ENCODE measurements at places on chromosomes 2 and 18. TPM values are rescaled to one million over a fixed set of nuclear protein-coding genes. Genes with fewer than 3 reads are reported as not detected.

Gene HOXD1
- 0.41 TPM for total RNA-seq

Gene ABCG5
- not detected for total RNA-seq

GRCh38 chr2:55511508-55512124 is 7.9 kb upstream of the CFAP36 start:
- no peak for DNase-seq

GRCh38 chr18:40672590-40672989 is 1282.4 kb upstream of the PIK3C3 start:
- no peak for DNase-seq

DNA sequence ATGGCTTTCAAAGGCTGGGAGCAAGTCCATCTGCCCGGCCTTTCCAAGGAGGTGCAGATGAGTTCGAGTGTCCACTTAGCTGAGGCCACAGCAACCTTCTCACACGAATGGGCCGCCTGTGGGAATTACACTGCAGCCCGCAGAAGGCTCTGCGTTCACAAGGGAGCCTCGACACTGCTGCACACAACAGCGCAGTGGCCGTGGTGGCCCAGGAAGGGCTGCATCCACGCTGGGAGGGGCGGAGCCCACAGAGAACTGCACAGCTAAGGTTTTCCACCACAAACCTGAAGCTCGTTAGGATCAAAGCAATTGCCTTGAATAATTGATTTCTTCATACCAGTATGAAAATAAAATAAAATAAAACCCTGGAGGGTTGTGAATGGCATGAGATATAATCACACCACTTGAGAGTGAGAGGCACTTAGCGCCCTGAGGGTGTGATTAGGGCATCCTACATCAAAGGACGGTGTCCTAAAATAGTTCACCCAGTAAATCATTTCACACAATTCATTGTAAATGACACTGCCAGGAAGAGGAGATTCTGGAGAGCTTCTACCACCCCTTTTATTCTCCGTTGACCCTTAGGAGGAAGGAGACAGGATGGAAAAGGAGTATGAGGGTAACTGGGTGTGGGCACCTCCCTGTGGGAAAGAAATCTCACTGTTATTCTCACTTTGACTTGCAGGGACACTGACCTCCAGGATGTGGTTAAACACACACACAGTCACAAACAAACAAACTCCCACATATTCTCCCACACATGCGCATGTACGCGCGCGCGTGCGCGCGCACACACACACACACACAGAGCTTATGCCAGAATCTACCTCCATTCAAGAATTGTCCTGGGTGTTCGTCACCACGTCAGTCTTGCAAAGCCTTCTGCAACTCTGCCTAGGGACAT is 256.6 kb upstream of the ID2 start:
- peak; percentile 44 for DNase-seq
